Hematopoietic multipotent progenitor cell treated with erythropoietin and hydrocortisone succinate and interleukin-3 and kit ligand, for 6 days (in vitro differentiated cells): ENCODE measurements at places on chromosomes 16 and 17.

GRCh38 chr17:77167472-77168306 lies 26.9 kb downstream of the SEC14L1 start:
- DNase-seq, result peak; percentile 29

- DNase-seq, result no peak
Measured at GRCh38 chr16:25031132-25031440, 15.9 kb upstream of the ARHGAP17 start.

DNA sequence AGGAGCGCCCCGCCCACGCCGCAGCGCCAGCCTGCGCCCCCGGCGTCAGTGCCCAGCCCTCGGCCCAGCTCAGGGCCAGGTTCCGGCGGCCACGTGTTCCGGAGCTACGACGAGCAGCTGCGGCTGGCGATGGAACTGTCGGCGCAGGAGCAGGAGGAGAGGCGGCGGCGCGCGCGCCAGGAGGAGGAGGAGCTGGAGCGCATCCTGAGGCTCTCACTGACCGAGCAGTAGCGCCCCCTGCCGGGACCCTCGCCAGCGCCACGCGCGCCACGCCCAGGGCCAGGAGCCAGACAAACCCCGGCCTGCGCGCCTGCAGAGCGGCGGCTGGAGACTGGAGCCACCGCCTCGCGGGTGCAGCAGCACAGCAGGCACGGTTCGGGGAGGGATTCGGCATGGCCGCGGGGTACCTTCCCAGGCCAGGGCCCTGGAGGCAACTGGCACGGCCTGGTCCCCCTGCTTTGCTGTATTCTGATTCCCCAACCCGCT lies 9.3 kb downstream of the CORO6 start:
- DNase-seq, result peak; percentile 94

- DNase-seq, result peak; percentile 77
Measured at GRCh38 chr17:8965394-8966168, at the start of gene PIK3R5. Gene PIK3R5, minus strand, starts transcription at chr17:8965707. Its CDS starts 54,213 bp downstream, at chr17:8911494.

DNA sequence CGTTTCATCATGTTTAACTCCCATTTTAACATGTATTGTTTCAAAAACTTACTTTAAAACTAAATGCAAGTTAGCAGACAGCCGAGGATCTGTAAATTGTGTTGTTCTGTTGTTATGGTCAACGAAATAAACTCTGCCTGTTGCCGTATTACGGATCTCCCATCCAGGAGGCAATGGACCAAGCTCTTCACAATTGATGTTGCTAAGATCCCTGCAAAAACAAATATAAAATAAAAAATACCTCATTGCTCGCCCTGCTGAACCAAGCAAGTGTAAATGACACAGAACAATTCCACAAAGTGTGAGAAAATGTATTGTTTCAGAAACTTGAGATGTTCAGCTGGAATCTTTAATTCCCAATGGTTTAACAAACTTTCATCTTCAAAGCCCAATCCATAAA lies 65.0 kb downstream of the CEP95 start:
- no peak for DNase-seq
